Epithelial cell of esophagus (primary cell): ENCODE measurements at places on chromosomes 1 and 21.

- DNase-seq = peak; percentile 77
Observed at GRCh38 chr1:211476200-211476849, 15.6 kb downstream of the RD3 start.

- peak; percentile 44 for DNase-seq
Observed at GRCh38 chr21:16536643-16537434, 807.1 kb downstream of the USP25 start.

DNA sequence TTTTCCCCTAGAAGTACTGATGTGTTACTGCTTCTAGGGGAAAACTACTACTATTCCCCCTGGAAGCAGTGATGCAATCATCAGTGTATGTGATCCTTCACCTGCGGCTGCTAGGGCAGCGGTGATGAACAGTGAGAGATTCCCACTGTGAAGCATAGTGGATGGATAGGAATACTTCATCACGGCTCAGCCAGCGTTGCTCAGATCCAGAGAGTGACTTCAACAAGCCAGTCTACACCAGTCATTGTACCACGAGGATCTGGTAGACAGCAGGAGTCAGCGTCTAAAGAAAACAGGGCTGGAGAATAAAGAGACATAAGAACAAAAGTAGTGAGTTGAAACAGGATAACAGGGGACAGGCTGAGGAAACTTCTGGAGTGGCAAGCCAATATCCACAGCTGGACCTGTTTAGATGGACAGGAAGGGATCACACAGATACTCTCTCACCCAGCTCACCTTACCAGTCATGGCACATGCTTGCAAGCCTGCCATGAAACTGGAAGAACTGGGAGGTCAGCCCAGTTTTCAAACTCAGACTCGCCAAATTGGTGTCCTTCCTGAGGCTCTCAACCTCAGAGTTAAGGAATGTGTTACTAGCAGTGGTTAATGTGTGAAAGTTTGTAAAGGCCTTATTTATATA is 42.4 kb upstream of the LRRC52 start:
- DNase-seq = peak; percentile 6

- DNase-seq = peak; percentile 15
Observed at GRCh38 chr1:187465441-187465840, 636.7 kb downstream of the PLA2G4A start.

GRCh38 chr1:247322849-247323586 is 8.6 kb downstream of the ZNF496 start:
- DNase-seq = no peak

DNA sequence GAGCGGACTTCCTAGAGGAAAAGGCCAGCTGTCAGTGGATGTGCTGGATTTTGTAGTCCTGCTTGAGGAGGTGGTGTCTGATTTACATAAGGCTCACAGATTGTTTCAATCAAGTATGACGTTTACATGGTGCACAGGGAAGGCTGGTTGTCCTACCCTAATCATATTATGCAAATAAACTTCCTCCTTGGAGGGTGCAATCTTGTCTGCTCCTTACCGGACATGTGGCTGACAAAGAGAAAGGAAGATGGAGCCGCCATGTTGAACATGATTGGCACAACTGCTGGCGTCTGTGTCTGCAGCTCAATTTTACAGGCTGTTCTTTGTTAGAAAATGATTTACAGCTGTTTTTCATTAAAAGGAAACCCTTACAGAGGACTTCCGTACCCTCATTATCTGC is 1656.1 kb downstream of the KCNT2 start:
- no peak for DNase-seq

- DNase-seq = no peak
Observed at GRCh38 chr1:91643431-91643830, 142.8 kb downstream of the CDC7 start.

- DNase-seq = no peak
Observed at GRCh38 chr1:31801458-31801857, 14.4 kb downstream of the SPOCD1 start.

- DNase-seq = no peak
Observed at GRCh38 chr1:166685200-166685599, 154.1 kb upstream of the POGK start.

GRCh38 chr1:180909005-180909414 is 3.7 kb upstream of the KIAA1614 start:
- DNase-seq = no peak
